ENCODE measurements at places on chromosomes 4 and X.

DNA sequence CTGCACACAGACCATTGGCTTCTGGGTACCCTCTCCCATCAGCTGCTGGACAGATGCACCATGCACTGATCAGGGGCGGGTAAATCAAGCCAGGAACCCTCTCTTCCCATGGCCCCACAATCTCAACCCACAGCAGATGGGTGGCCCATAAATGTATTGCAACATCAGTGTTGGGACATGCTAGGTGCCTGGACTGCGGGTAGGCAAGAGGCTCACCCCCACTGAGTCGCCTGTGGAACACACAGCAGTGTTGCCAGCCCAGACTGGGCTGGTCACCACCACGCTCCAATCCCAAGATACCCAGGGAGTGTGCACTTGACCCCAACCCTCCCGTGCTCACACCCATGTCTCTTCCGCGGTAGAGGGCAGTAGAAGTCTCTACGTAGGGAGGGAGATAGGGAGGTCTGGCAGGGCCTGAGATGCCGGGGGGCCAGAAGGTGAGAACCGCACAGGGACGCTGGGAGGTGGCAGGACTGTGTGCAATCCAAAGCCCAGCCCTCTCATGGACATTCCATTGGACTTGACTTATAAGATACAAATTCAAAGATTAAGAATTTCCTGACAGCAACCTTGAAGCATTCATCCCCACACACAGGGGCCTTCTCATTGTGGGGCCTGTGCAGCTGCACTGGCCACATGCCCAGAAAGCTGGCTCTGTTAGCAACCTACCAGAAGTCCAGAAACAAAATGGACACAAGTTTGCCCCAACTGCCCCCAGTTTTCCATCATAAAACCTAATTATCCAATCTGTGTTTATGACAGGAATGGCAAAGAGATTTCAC, 183.7 kb downstream of the NSUN7 start:
- H3K27me3 ChIP-seq, result no peaks in the 10 kb centered on the region
- H3K4me3 ChIP-seq, result no peak overlapping the region
- no peaks in the 10 kb centered on the region for H3K4me1 ChIP-seq
- no peak overlapping the region for H3K27ac ChIP-seq
- DNase-seq, result no peak

DNA sequence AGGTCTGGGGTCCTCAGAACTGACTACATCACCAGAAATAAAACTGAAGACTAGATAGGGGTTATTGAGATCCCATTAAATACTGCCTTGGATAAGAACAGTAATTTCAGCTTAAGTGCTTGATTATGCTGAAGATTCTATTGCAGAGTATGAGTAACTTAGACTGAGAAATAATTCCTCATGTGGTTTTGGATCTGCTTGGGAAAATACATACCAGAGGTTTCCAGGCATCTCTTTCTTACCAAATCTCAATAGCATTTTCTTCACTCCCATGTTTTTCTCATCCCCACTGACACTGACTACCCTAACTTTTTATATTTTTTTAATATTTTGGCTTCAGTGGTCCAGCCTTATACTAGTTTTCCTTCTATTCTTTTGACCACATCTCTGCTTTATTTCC, 92.0 kb upstream of the TEX13D start:
- H3K27ac ChIP-seq, result no peak overlapping the region
- H3K4me1 ChIP-seq, result no peaks in the 10 kb centered on the region
- no peak overlapping the region for H3K4me3 ChIP-seq
- no peaks in the 10 kb centered on the region for H3K36me3 ChIP-seq

GRCh38 chr4:168784786-168785461, 225.1 kb downstream of the CBR4 start:
- H3K27ac ChIP-seq, result no peak overlapping the region
- H3K4me1 ChIP-seq, result peaks cover 8% of the 10 kb centered on the region
- no peaks in the 10 kb centered on the region for H3K36me3 ChIP-seq

- DNase-seq, result no peak
- no peaks in the 10 kb centered on the region for H3K4me1 ChIP-seq
- no peaks in the 10 kb centered on the region for H3K36me3 ChIP-seq
- H3K27ac ChIP-seq, result no peak overlapping the region
These were observed 194.4 kb downstream of the BCOR start for GRCh38 chrX:39903343-39903742.

DNA sequence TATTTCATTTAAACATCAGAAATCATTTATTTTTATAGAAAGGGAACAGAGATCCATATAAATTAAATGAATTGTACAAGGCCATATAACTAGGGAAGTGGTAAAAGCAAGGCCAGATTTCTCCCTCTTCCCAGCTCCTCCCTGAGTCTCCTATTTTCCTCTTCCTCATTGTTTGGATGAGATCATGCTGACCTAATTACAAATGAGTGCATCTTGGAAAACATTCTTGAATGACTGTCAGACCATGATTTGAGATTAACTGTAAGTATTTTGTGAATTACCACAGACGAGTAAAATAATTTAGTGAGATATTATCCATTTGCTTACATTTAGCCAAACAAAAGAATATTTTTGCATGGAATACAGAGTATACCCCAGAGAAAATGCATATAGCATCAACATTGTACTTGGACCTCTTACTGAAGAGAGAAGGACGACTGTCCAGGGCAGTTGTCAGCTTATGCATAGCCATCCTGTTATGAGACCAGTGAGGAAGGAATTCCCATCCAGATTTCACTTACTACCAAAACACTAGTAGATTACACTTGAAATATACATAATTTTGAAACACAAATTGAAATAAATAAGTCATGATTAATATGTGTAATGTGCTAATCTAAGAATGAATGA, 47.3 kb downstream of the SLAIN2 start:
- H3K36me3 ChIP-seq, result no peaks in the 10 kb centered on the region
- no peak for DNase-seq
- H3K4me1 ChIP-seq, result no peaks in the 10 kb centered on the region
- no peaks in the 10 kb centered on the region for H3K27me3 ChIP-seq
- no peak overlapping the region for H3K4me3 ChIP-seq

GRCh38 chrX:105331244-105331643, 110.8 kb upstream of the TEX13A start:
- DNase-seq, result no peak
- no peaks in the 10 kb centered on the region for H3K27me3 ChIP-seq
- H3K27ac ChIP-seq, result no peak overlapping the region
- H3K4me3 ChIP-seq, result no peak overlapping the region
